ENCODE measurements at places on chromosomes 7 and 10.

DNA sequence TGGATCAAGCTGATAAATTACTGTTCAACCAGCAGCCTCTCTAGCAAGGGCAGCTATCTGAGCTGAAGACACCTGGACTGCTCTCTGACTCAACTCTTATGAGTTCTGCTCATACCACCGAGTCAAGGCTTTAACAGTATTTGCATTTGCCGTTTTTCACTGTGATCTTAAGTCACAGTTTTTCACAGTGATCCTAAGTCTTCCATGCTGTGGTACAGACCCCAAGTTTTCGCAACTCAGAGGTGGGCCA, 31.3 kb downstream of the PIP4K2A start:
- no peak for DNase-seq

- DNase-seq: no peak
Observed at GRCh38 chr7:157690833-157691585, 354.2 kb downstream of the DNAJB6 start.

- no peak for DNase-seq
Observed at GRCh38 chr10:23338886-23339285, 5.7 kb downstream of the C10orf67 start.

DNA sequence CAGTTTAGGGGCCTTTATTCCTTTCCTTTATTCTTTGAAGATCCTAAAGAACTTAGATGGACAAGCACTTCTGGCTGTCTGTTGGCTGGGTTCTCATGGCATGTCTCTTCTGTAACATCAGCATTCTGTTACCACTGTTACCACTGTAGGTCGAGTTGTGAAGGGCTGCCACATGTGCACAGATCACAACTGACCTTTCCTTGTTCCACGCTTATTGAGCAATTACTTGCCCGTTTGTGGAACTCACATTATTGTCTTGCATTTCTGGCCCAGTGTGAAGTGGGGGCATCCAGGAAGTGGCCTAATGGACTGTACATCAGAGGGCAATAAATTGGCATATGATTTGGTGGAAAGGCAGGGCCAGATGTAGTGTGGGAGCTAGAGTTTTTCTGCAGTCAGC, 23.7 kb downstream of the GBF1 start:
- DNase-seq: no peak

GRCh38 chr10:78660446-78661106, 408.2 kb upstream of the ZMIZ1 start:
- no peak for DNase-seq

- DNase-seq: no peak
Observed at GRCh38 chr10:99571816-99572215, 39.1 kb downstream of the NKX2-3 start.

- DNase-seq: no peak
Observed at GRCh38 chr10:70587045-70587658, 15.4 kb downstream of the PRF1 start.

GRCh38 chr7:2374830-2375728, 20.5 kb downstream of the EIF3B start:
- DNase-seq: no peak

GRCh38 chr7:23474829-23475575, 4.7 kb upstream of the IGF2BP3 start:
- peak; percentile 25 for DNase-seq

DNA sequence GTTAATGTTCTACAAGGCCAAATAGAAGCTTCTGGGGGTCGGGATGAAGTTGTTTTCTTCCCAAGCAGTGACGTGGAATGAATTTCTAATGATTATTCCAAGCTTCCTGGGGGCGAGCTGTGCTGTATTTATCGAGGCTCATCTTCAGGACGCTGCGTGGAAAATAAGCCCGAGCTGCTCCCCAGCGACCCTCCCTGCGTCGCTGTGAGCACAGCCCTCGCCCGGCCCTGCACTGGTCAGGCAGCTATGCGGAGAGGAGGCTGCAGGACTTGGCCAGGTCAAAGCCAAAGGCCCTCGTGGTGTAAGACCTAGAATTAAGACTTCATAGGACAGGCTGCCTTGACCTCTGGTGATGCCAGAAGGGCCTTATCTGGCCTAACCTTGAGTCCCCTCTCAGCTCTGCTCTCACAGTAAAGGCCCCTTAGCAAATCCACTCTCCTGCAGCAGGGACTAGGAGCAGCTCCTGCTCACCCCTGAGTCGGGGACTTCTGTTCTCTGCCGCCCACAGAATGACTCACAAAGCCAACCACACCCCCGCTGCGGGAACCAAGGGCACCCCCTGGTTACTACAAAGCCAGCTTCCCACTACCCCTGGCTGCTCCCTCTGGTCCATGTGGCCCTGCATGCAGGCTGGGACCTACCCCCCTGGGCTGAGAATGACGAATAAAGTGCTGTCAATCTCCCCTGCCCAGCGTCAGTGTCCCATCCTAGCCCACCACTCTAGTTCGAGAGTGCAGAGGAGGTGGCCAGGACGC, 501.6 kb downstream of the TCERG1L start:
- no peak for DNase-seq

DNA sequence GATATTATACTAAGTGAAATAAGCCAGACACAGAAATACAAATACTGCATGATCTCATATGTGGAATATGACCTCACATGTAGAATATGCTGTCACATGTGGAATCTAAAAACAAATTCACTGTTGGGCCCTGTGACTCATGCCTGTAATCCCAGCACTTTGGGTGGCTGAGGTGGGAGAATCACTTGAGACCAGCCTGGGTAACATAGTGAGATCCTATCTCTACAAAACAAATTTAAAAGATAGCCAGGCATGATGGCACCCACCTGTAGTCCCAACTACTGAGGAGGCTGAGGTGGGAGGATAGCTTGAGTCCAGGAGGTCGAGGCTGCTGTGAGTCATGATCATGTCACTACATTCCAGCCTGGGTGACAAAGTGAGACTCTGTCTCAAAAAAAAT, 160.3 kb downstream of the PTEN start:
- no peak for DNase-seq

- DNase-seq: no peak
Observed at GRCh38 chr10:46029461-46030030, 877 bp downstream of the NCOA4 start.

DNA sequence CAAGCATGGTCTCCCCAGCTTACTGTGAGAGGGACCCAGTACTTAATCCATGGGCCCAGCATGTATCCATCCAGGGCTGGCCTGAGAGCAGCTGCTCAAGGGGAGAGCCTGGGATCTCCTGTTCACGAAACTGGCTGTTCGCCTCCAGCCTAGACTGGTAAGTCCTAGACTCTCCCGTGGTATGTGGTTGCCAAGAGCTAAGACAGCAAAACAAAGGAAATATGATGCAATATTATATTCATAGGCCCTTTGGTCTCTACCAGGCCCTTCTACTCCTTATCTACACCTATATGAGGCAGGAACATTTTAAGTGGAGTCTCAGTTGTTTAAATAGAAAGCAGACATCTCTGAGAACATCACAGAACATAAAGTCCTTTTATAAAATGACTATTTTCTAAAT, 28.9 kb upstream of the STK17A start:
- DNase-seq: no peak

- no peak for DNase-seq
Observed at GRCh38 chr7:129665013-129665401, 53.5 kb downstream of the NRF1 start.

GRCh38 chr10:22301193-22301592, 15.0 kb upstream of the COMMD3 start:
- DNase-seq: no peak

DNA sequence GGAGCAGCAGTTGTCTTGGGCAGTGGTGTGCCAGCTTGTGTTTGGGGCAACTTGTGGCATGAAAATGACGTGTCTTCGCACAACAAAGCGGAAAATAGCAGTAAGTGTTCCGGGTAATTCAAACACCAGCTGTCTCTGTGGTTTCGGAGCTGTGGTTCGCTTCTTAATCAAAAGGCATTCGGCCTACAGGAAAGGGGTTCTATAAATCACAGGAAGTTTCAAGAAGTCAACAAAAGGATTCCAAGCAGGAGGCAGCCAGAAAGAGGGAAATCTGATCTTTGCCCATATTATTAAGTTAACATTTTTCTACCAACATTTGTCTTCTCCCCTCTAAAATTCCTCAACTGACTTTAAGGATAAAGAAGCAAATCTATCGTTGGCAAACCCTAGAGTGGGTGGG, 353.4 kb downstream of the FGFR2 start:
- DNase-seq: no peak

GRCh38 chr7:47231032-47231431, 350.9 kb downstream of the TNS3 start:
- no peak for DNase-seq

DNA sequence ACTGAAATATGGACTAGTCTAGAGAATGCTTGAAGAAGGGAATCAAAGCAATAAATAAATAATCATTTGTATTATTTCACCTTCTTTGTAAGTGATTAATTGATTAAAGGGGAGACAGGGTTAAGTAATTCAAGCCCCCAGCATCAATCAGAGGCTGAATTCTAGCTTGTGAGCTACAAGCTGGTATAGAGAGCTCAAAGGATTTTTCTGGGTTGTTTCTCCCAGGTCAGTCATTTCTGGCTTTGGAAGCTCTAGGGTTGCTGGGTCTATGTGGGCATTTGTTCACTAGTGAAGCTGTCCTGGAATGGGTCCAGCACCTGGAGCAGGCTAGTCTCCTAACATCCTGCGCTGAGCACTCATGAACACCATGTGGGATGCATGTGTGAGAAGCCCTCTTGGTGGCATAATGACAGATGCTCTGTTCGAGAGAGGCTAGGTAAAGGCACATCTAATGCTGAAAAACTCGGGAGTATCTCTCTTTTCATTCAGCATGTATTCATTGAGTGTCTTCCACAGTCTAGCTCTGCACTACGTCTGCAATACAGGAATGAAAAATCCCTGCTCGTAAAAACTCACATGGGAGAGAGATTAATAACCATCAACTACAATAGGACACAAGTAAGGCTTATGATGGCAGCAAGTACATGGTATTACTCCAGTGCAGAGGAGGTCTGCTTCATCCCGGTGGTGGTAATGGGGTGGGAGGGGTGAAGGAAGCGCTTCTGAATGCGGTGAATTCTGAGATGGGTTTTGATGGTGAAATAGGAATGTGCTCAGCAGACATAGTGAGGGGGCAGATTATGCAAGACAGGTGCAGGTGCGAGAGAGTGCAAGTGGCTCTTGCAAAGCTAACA, 68.0 kb upstream of the NRP1 start:
- no peak for DNase-seq

GRCh38 chr10:88553116-88553752, 29.9 kb downstream of the RNLS start:
- DNase-seq: no peak

DNA sequence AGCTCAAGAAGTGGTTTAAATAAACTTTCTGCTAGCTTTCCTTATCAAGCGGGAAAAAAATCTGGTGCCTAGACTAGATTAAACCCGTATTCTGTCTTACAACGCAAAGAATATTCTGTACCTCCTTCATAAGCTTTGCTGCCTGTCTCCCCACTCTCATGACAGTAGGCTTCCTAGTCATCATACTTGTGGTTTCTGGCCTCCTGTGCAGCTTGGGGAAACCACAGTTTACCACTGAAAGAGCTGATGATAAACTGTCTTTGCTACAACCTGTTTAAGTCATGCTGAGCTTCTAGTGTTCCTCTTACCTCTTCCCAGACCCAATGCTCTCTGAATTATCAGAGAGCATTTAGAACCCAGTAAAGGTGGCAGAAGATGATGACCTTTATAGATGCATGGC, 55.0 kb downstream of the PODXL start:
- DNase-seq: no peak

DNA sequence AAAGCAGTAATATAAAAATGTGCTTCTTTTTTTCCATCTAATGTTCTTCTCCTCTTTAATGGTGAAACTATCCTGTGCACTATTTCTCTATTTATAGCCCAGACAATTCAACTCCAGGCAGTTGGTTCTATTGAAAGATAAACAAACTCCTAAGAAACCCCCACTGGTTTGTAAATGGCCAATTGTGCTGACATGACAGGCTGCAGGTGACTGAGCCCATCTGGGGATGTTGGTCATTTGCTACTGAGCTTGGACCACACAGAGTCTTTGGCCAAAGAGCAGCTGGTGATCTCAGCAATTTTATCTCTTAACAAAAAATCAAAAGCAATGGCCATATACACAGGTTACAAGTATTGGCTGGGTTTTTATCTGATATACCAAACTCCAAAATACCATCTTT, 631.8 kb upstream of the CELF2 start:
- no peak for DNase-seq

GRCh38 chr7:156162451-156162850, 350.2 kb upstream of the SHH start:
- DNase-seq: no peak

DNA sequence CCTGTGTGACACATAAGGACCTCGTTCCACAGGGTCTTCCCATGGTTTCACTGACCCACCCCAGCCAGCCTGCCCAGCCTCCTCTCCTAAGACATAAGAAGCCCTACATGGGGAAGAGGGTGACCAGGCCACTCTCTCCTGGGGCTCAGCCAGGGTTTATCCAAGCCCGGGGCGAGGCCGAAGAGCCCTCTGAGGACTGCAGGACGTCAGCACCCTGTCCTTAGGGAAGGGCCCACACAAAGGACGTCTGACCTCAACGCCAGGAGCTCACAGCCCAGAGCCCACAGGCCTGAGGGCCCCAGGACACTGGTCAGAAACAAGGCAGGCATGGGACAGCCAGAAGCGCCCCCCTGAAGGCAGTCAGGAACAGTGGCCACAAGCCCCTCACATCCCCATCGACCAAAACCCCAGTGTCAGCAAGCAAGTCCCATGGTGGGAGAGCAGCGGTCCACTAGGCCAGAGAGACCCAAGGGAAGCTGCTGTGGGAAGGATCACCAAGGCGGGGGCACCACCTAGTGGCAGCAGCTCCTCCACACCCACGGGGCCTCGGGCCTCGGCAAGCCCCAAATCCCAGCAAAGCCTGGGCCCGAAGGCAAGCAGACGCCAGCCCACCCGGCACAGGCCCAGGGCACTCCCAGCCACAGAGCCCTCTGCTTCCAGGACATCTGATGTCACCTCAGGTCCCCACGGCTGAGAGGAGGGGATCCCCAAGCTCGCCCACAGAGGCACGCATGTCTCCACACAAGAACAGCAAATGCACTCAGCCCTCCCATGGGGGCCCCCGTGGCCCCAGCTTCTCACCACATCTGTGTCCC, 23.4 kb downstream of the MAD1L1 start:
- DNase-seq: peak; percentile 93

- DNase-seq: no peak
Observed at GRCh38 chr10:12690525-12691126, 310.9 kb downstream of the CCDC3 start.

- DNase-seq: no peak
Observed at GRCh38 chr10:112735041-112735695, 214.9 kb upstream of the TCF7L2 start.

- no peak for DNase-seq
Observed at GRCh38 chr7:105532709-105533460, 884 bp downstream of the RINT1 start.

DNA sequence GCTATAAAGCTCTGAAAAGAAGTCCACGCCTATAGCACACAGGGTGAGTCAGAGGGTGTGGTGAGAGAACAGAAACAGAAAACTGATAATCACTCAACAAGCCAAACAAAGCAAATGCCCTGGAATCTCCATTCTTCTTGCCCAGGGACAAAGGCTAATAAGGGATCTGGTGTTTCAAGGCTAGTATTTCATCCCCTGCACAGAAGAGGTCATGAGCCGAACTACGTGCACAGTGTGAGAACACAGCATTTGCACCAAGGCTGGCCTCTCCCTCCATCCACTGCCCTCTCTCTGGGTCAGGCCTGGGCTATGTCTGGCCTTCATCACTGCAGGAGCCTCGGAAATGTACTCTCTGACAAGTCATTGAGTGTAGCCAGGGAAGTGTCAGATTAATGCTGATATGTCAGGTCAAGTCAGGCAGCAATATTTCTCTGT, 42.7 kb downstream of the PRR15 start:
- peak; percentile 27 for DNase-seq
